ENCODE measurements at places on chromosomes 5 and 9.

GRCh38 chr9:2174306-2174705, 159.2 kb downstream of the SMARCA2 start:
- no peaks in the 10 kb centered on the region for H3K36me3 ChIP-seq
- H3K27me3 ChIP-seq, result no peaks in the 10 kb centered on the region
- peaks cover 13% of the 10 kb centered on the region for H3K4me1 ChIP-seq
- H3K27ac ChIP-seq, result no peak overlapping the region

DNA sequence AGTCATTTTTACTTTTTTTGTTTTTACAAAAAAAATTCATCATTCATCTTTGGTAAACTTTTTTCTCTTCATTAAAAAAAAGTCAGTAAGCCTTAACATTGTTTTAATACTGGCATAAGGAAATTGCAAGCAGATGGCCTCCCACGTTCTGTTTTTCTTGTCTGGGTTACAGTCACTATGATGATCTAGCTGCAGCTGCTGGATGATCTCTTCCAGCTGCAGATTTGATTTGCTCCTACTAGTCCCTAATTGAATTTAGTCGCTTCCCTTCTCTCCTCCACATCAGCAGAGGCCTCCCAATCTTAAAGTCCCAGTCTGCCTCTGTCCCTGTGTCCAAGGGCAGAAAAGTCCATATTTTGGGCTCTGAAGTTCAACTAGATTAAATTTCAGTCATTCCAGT, 106.8 kb upstream of the PTGER4 start:
- no peaks in the 10 kb centered on the region for H3K36me3 ChIP-seq
- H3K4me3 ChIP-seq, result no peak overlapping the region
- no peaks in the 10 kb centered on the region for H3K27me3 ChIP-seq
- DNase-seq, result no peak

DNA sequence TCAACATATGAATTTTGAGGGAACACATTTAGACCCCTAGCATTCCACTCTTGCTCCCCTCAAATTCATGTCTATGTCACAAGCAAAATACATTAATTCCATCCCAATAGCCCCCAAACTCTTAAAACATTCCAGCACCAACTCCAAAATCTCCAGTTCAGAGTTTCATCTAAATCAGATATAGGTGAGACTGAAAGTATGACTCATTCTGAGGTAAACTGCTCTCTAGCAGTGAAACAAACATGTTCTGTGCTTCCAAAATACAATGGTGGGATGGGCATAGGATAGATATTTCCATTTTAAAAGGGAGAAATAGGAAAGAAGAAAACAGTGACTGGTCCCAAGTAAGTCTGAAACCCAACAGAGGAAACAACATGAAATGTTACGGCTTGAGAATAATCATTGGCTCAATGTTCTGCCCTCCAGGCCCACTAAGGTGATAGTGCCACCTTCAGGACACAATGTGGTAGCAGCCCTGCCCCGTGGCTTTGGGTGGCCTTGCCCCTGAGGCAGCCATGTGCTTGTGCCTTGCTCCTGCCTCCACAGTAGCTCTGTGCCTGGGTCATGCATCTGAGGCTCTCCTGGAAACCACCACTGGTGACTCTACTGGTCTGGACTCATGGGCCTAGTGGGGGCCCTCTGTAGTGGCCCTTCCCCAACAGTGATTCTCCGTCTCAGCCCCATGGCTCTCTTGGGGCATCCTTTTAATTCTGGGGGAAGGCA, 36.4 kb upstream of the IPPK start:
- no peaks in the 10 kb centered on the region for H3K4me1 ChIP-seq
- DNase-seq, result no peak
- no peak overlapping the region for H3K27ac ChIP-seq

DNA sequence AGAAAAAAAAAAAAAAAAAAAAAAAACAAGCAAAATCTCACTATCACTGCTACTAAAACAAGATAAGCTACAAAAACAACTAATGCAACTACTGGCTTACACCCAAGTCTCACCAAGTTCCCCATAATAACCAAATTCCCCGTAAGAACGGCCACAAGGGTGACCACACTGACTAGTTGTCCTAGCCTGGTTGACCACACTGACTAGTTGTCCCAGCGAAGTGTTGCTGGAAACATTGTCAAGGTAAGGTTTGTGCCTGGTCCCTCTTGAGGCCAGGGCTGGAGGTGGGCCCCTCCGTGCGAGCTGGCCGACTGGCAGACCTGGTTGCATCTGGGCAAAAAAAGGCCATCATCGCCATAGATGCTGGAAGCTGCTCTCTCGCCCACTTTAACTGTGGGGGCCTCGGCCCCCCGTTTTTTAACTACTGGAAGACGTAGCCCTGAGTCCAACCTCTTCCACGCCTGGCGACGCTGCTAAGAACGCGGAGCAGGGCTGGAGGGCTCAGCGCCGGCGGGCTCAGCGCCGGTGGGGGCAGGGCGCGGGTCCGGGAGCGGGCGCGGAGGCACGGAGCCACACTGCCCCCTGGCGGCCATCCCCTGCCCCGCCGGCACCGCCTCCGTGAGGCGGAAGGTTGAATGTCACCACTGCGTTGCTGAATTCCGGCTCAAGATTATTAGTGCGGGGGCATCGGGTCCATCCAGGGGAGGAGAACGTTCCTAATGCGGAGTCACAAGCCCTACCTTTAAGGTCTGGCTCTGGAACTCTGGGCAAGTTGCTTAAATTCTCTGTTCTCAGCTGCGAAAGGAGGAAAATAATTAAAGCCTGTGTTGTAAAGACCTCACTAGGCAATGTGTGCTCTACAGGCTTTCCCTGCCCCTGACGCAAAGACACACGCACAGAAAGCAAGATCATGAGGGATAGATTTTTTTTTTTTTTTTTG, 84.0 kb downstream of the HSD17B3 start:
- peaks cover 46% of the 10 kb centered on the region for H3K27me3 ChIP-seq
- H3K4me1 ChIP-seq, result peaks cover 4% of the 10 kb centered on the region
- peak overlapping the region; percentile 45 for H3K4me3 ChIP-seq
- H3K27ac ChIP-seq, result no peak overlapping the region

DNA sequence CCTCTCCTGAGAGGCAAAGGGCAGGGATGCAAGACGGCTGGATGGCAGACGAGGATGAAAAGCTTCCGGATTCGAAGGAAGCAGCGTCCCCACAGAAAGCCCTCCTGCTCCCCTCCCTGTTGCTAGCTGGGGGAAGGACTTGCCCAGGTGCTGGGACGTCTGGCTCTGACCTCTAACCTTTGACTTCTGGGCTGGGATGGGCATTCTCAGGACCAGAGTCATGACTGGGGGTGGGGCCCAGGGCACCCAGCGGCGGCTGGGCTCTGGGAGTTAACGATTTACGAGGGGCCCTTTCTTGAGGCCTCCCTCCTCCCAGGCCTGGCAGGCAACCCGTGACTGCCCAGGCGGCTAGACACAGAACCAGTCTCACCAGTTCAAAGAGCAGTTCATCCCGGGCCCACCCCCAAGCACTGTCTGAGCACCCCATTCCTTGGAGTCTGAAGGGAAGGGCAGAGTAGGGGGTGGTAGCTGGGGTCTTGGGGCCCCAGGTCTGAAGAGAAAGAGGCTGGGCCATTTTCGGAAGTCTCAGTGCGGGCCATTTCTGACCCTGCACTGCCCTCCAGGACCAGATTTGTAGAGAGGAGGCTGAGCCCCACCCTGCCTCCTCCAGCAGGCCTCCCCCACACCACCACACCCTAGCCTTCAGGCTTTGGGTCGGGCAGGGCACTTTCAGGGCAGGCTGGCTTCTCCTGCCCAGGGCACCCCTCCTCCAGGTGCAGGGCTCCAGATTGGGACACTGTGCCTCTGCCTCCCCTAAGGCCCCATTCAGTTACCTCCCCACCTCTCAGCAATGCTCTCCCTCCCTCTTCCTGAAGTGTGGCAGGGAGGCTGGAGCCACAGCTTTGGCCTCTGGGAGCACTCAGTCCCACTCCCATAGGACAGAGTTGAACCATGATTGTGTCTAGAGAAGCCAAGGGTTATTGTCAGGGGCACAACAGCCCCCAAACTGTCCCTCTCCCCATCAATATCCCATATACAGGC, 5.0 kb upstream of the CXXC5 start:
- peak; percentile 50 for DNase-seq
- H3K27ac ChIP-seq, result peak overlapping the region; percentile 96
- no peak overlapping the region for H3K4me3 ChIP-seq
- no peaks in the 10 kb centered on the region for H3K27me3 ChIP-seq

DNA sequence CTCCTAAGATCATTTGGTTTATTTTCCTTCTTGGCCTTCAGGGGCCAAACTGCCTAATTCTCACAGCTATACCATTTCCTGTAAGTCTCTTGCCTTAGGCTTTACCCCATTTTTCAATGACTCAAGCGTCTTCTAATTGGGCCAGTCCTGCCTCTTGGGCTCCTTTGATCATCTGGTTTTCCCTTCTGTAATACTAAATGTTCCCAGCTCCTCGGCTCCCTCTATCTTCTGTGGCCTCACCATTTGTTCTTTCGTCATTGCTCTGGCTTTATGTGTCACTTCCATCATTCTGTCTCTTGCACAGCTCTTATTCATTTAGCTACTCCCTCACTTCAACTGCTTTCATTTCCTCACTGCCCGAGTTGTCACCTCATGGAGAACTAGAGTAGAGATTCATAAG, 14.5 kb upstream of the SPINK7 start:
- H3K4me1 ChIP-seq, result no peaks in the 10 kb centered on the region
- H3K27me3 ChIP-seq, result no peaks in the 10 kb centered on the region
- DNase-seq, result no peak
- H3K27ac ChIP-seq, result no peak overlapping the region

- peaks cover 18% of the 10 kb centered on the region for H3K36me3 ChIP-seq
- H3K27ac ChIP-seq, result no peak overlapping the region
- no peak for DNase-seq
- H3K4me1 ChIP-seq, result peaks cover 13% of the 10 kb centered on the region
- no peak overlapping the region for H3K4me3 ChIP-seq
- H3K27me3 ChIP-seq, result no peaks in the 10 kb centered on the region
Measured at GRCh38 chr5:149348518-149348917, 3.2 kb downstream of the GRPEL2 start.

GRCh38 chr5:78908173-78909061, 76.7 kb downstream of the ARSB start:
- H3K27ac ChIP-seq, result peak overlapping the region; percentile 75
- DNase-seq, result peak; percentile 57
- H3K4me3 ChIP-seq, result peak overlapping the region; percentile 44
- no peaks in the 10 kb centered on the region for H3K36me3 ChIP-seq
- H3K4me1 ChIP-seq, result peaks cover 19% of the 10 kb centered on the region

DNA sequence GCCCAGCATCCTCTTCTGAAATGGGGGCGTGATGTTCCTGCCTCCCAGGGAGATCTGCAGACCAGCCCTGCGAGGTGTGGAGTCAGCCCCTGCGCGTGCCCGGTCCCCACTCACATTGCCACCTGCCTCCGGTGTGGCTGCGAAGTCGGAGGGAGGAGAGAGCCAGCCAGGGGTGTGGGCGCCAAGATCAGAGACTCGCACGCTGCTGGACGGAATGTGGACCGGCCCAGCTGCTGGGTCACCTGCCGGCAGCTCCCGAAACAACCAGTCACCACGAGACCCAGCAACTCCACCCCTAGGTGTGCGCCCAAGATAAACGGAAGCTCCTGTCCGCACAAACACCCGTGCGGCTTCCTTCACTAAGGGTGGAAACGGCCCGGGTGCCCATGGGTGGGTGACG, 51.1 kb upstream of the EGFL7 start:
- H3K4me3 ChIP-seq, result no peak overlapping the region
- no peaks in the 10 kb centered on the region for H3K27me3 ChIP-seq
- no peak overlapping the region for H3K27ac ChIP-seq
- no peaks in the 10 kb centered on the region for H3K36me3 ChIP-seq
- no peaks in the 10 kb centered on the region for H3K4me1 ChIP-seq

GRCh38 chr5:11234501-11234911, 473.5 kb upstream of the DAP start:
- H3K4me1 ChIP-seq, result no peaks in the 10 kb centered on the region
- H3K36me3 ChIP-seq, result no peaks in the 10 kb centered on the region
- no peak overlapping the region for H3K4me3 ChIP-seq
- DNase-seq, result no peak
- H3K27me3 ChIP-seq, result no peaks in the 10 kb centered on the region
- H3K27ac ChIP-seq, result no peak overlapping the region

DNA sequence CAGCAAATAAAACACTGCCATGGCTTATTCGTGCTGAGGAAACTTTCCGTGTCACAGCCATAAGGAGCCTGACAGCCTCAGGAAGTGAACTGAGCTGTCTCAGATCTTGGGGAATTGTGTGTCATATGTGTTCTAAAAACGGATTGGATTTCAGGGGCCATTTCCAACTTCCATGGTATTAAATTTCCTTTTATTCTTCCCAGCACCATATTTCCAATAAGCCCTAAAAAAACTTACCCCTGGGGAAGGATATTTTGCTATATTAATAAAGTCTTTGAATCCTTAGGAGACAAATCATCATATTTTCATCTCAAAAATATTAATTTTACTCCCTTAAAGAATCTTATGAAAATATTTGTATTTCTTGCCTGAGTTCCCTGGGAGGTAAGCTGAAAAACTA, 93.9 kb downstream of the LHFPL2 start:
- H3K4me1 ChIP-seq, result peaks cover 5% of the 10 kb centered on the region
- H3K36me3 ChIP-seq, result no peaks in the 10 kb centered on the region
- no peaks in the 10 kb centered on the region for H3K27me3 ChIP-seq
- H3K4me3 ChIP-seq, result no peak overlapping the region

- no peak overlapping the region for H3K27ac ChIP-seq
- no peaks in the 10 kb centered on the region for H3K27me3 ChIP-seq
- H3K4me1 ChIP-seq, result no peaks in the 10 kb centered on the region
- no peaks in the 10 kb centered on the region for H3K36me3 ChIP-seq
- no peak for DNase-seq
Measured at GRCh38 chr9:81552581-81552991, 136.8 kb downstream of the TLE1 start.

DNA sequence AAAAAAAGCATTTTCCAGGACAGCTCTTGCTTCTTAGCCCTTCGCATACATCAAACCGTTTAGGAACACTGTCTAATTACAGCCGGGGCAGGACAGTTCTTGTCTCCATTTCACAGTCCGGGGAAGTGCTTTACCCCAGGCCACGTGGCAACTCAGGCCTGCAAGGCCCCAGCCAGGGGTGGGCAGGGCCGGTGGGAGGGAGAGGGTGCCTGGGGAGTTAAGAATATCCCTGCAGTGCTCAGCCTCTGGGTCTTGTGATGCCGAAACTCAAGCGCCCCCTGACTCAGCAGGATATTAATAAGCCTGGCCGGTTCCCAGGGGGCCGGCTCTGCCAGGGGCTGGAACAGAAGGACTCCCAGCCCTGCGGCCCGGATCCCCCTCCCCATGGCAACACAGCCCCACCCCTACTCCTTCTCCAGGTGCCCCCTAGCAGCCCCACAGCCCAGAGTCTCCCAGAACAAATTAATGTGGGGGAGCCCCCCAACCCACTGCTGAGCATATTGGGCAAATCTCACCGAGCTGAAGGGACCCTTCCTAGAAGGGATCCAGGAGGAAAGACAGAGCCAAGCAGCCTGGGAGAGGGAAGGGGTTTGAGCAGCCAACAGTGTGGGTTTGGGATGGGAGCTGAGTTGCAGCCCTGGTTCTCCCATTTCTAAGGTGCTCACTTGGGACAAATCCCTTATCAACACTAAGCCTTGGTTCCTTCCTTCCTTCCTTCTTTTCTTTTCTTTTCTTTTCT, 45.3 kb downstream of the PLPP7 start:
- DNase-seq, result peak; percentile 76
- H3K27ac ChIP-seq, result peak overlapping the region; percentile 93
- H3K4me3 ChIP-seq, result no peak overlapping the region
- H3K27me3 ChIP-seq, result no peaks in the 10 kb centered on the region
